CD4-positive, alpha-beta T cell treated with Interleukin-15 for 4 hours (primary cell): ENCODE measurements at places on chromosomes 16 and 17.

GRCh38 chr16:11423315-11424117 is 78.3 kb downstream of the RMI2 start:
- DNase-seq = no peak

GRCh38 chr17:13525876-13526275 is 75.9 kb downstream of the HS3ST3A1 start:
- DNase-seq = no peak

DNA sequence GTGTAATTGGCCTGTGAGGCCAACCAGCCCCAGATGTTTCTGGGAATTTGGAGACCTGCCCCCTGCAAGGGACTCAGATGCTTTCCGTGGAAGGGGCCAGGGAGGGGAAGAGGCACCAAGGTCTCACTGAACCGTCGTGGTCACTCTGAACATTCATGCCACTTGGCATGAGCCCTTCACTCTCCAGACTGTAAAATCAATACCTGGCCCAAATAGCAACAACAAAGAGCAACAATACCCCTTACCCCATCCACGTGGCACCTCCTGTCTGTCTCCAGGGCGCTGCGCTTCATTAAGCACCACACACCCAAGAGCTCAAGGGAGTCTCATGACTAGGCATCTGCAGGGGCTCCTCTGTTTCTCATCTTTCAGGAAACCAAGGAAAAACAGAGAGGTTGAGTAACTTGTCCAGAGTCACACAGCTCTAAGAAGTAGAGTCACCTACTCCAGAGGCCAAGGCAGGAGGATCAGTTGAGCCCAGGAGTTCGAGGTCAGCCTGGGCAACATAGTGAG is 52.8 kb downstream of the SOCS1 start:
- no peak for DNase-seq

GRCh38 chr16:69077251-69077650 is 28.2 kb upstream of the HAS3 start:
- no peak for DNase-seq

DNA sequence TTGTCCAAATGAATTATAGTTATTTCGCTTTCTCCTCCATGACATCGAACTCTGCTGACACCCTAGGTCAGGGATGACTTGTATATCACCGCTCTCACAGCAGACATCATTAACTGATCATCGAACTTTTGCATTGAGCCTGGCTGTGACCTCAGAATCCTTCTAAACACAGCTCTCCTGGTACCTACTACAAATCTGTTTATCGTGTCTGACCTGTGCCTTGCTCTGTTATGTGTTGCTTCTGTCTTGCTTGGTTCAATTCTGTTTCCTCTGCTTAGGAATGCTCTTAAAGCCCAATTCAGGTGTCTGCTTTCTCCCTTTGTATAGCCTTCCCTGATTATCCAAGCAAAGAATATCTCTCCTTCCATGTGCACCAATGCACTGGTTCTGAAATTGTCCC is 78.3 kb downstream of the CYLD start:
- DNase-seq = no peak

DNA sequence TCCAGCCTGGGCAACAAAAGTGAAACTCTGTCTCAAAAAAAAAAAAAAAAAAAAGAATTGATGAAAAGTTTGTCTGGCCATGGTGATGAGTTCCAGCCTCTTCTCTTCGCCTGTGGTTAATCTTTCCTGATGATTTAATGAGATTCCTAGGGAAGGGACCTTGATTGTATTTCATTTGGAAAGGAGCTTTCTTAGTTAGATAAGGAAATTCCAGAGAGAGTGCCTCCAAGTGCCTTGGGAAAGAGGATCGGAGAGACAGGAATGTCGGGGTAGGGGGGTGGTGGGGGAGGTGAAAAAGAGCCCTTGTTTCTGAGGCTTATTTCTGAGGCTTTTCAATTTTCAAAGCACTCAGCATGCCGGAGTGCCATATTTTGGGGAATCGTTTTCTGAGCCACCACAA is 93.2 kb upstream of the SIAH1 start:
- no peak for DNase-seq

DNA sequence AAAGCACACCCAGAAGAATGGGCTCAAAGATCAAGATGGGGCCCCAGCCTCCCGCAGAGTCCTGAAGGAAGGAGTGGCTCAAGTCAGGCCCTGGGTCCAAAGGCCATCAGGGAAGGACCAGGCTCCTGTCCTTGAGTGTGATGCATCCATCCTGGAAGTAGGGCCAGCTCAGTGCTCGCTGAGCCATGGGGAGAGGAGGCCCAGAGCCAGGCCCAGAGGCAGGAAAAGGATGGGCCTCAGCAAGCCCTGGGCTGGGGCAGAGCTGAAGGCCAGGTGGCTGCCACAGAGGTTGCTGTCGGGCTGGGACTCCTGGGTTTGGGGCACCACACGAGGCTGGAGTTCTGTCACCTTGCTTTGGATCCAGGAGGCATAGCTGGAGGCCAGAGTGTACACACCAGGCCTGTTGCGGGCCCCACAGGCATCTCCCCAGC is 3.7 kb downstream of the PRSS8 start:
- no peak for DNase-seq

DNA sequence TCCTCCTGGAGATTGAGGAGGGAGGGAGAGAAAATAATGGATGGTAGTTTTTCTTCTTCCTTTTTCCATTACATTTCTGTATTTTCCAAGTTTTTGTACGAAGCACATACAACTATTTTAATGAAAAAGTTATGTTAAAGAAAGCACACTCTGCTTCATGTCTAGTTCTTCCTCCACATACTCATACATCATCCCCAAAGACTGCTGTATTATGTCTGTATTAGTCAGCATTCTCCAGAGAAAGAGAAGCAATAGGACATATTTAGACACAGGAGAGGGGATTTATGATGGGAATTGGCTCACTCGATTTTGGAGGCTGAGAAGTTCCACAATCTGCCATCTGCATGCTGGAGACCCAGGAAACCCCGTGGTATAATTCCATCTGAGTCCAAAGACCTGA is 10.1 kb upstream of the ACSM2A start:
- DNase-seq = no peak

DNA sequence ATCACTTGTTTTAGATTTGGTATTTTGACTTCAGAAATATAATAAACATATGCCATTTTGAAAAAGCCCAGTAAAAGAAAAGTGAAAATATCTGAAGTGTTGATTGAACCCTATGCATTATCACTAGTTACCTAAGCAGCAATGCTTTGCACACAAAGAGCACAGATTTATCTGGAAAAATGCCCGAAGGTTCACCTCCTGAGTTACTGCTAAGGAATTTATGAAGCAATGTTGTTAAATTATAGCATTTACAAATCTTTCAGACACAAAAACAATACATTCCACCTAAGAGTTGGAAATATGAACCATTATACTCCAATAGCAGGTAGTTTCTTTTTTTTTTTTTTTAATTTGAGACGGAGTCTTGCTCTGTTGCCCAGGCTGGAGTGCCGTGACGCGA is 38.9 kb upstream of the GHDC start:
- no peak for DNase-seq

DNA sequence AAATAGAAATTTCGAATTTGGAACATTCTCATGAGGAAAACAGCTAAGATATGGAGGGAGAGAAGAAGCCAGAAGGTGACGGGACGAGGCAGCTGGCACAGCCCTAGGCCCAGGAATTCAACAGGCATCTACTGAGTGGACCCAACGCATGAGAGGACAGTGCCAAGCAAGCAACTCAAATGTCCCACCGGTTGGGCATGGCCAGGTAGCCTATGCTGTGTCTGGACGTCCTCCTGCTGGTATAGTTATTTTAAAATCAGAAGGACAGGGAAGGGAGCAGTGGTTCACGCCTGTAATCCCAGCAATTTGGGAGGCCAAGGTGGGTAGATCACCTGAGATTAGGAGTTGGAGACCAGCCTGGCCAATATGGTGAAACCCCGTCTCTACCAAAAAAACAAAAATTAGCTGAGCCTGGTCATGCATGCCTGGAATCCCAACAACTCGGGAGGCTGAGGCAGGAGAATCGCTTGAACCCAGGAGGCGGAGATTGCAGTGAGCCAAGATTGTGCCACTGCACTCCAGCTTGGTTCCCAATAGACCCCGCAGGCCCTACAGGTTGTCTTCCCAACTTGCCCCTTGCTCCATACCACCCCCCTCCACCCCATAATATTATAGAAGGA is 2.0 kb downstream of the GH1 start:
- DNase-seq = peak; percentile 31

DNA sequence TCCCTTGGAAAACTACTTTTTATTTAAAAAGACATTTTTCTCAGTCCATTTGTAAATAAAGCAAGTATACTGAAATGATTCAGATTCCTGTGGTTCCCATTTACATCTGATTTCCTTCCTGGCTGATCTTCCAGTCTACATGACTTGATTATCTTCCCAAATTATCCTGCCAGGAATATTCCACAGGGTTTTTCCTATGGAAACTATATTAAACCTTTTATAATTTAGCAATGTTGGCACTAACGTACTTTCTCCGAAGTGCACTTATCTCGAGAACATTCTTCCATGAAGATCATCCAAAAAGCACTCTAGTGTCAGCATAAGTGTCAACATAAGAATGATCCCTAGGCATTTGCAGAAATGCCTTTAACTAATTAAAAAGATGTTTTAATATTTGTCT is 347.7 kb upstream of the KIF2B start:
- DNase-seq = no peak

DNA sequence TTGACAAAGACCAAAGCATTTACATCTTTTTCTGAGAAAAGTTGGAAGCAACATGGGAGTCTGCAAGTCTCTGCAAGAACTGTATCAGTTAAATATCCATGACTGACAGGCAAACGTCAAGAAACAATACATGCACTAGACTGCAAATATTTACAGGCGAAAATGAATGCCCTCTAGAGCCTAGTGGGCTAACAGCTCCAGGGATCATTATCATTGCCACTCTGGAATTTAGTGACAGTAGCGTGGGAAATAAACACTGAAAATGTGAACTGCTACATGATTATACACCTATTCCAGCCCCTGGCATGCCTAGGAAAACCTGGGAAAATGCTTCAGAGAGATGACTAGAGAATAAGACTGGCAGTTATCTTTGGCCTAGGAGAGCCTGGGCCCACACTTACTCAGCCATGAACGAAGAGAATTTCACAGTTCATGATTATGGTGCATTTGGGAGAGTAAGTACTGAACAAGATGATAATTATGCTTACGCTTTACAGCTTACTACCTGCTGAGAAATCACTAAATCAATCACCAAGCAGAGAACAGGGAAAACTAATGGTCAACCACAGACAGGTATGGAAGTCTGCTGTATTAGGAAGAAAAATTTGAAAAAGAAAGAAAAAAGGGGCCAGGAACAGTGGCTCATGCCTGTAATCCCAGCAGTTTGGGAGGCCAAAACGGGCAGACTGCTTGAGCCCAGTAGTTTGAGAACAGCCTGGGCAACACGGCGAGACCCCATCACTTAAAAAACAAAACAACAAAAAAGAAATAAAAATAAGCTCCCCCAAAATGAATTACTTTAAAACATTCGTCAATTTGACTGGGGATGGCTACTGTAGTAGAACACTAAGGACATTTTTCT is 66.6 kb upstream of the CLEC18B start:
- no peak for DNase-seq

DNA sequence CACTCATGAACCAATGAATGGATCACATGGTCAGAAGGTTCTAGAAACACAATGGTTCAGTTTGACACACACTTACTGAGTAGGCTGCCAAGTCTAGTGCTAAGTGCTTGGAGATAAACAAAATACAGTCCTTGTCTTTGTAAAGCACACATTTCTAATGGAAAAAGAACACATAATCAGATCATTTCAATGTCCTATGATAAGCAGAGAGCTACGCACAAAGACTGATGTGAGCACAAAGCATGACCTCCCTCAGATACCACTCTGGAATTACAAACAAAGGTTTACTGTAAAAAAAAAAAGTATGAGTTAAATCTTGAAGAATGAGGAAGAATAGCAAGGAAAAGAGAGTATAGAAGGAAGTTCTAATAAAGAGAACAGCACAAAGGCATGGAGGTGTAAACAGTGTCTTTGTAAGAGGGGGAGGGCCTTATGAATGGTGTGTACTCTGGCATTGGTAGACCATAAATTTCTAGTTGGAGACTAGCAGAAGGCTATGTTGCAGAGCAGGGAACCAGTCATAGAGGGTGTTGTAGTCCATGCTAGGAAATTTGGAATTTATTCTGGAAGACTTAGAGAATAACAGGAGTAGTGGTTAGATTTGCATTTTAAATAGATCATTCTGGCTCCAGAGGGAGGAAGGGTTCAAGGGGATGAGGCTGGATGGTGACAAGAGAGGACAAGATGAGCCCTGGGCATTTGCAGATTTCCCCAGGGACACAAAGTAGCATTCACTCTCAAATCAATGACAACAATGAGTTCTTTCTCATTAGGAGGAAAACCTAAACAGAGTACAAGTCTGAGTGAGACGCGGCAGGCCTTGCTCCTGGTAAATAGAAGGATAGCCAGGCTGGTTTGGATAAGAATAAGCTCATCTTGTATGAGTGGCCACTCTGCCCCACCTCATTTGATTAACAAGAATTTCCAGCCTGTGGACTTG is 468.0 kb downstream of the TOX3 start:
- no peak for DNase-seq

- DNase-seq = no peak
Observed at GRCh38 chr17:7016418-7016817, 4.0 kb downstream of the RNASEK start.

DNA sequence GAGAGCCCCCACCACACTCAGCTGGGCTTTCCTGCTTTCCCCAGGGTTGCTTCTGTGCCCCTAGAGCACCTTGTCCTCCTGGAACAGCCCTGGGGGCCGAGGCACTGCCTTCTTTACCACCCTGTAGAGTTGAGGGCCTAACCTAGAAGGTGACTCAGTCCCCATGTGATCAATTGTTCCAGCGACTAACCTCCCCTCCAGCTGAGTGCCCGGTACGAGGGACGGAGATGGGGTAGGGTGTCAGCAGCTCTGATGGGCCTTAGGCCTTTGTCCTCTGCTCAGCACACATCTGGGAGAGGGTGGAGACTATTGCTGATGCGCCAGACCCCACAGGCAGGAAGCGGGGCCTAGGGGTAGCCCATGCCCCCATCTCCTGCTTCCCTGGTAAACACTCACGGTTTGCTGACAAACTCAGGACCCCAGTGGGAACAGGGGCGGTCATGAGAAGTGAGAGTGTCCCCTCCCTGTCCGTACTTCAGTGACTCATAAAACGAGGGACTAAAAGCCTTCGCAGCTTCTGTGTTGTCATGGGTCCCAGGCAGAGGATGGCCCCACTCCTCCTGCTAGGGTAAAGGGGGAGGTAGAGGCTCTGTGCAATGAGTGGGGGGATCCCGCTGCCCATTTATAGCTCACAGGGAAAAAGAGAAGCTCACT is 33.1 kb downstream of the NECAB2 start:
- no peak for DNase-seq

GRCh38 chr16:67807148-67807682 is 526 bp downstream of the TSNAXIP1 start:
- no peak for DNase-seq
